CD4-positive, alpha-beta T cell treated with Interleukin-1 beta for 1 hour (primary cell): ENCODE measurements at places on chromosomes 1 and 21.

DNA sequence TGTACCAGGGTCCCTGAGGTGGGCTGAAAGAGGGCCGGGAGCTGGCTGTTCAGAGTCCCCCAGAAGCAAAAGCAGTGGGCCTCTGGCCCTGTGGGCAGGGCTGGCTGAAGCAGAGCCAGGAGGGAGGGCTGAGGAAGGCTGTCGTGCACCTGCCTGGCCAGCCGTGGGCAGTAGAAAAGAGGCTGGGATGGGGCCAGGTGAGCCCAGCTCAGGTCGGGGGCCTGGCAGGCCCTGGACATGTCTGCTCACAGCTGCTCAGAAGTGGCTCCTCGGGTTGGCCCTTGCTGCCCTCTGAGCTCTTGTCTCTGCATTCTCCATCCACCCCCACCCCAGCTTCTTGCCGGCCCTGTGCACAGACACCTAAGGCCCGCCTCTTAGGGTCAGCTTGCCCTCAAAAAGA lies 60.0 kb downstream of the TCP10L start:
- DNase-seq, result no peak

GRCh38 chr1:975896-976683 lies 5.8 kb downstream of the PERM1 start:
- peak; percentile 77 for DNase-seq

DNA sequence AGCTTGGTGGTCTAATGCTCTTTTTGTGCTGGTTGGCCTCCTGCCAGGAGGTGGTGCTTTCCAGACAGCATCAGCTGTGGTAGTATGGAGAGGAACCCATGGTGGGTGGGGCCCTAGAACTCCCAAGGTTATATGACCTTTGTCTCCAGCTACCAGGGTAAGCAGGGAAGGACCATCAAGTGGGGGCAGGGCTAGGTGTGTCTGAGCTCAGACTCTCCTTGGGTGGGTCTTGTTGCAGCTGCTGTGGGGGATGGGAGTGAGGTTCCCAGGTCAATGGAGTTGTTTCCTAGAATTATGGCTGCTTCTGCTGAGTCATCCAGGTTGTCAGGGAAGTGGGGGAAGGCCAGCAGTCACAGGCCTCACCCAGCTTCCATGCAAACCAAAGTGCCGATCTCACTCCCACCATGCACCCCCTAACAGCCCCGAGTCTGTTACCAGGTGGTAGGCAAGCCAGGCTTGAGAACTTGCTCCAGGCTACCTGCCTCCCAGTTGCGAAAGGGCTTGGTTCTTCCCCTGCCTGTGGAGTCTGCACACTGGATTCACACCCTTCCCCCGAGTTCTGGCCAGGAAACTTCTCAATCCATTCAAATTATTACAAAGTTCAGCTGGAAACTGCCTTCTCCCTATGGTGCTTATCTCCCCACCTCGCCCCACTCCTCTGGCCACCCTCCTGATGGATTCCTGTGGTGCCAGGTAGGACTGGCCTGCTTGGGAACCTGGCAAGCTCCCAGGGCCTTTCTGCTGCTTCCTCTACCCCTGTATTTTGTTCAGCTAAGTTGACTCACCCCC lies 37.8 kb downstream of the DRAM2 start:
- no peak for DNase-seq

DNA sequence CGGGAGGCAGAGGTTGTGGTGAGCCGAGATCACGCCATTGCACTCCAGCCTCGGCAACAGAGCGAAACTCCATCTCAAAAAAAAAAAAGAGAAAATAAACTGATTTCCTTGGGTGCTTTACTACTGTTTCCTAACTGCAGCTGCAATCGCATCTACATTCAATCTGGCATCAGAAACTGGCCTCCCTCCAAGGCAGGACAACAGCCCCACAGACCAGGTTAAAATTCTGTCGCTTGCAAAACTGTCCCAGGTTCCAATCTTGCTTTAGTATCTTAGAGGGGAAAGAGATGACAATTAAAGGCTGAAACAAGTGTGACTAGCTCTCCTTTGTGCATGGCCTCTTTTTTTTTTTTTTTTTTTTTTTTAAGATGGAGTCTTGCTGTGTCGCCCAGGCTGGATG lies 32.4 kb upstream of the SLC25A33 start:
- DNase-seq, result no peak

DNA sequence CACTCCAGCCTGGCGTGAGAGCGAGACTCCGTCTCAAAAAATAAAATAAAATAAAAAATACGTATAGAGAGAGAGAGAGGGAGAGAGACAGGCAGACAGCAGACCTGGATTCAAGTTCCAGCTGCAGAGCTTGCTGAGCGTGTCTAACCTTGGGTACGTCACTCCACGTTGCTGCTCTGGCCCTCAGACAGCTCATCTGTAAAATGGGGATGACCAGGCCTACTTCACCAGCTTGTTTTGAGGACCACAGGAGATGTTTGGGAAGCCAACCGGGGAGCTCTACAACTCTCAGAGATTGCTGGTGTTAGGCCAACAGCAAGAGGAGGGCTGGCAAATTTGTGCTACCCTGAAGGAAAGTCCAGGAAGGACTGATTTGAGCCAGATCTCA lies 499 bp upstream of the TRAF5 start:
- no peak for DNase-seq

DNA sequence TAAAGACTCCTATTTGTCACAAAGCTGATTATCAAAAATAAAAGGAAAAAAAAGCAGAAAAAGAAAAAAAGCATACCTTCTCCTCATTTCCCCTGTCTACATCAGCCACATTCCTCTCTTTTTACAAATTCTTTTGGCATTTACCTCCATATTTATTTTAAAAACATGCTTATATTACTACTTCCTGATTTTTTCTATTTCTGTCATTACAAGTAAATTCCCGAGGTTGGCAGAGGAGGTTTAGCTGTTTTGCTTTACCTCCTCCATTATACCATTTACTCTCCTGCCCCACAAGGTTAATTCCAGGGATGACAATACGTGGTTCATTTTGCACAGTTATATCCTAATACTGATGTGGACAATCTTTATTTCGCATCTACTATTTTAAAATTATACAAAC lies 26.3 kb upstream of the CD34 start:
- DNase-seq, result no peak

GRCh38 chr1:164644774-164645644 lies 86.0 kb downstream of the PBX1 start:
- no peak for DNase-seq
